ENCODE measurements at places on chromosomes 7 and 10.

- DNase-seq = peak; percentile 66
Measured at GRCh38 chr7:158432369-158433341, 155.0 kb downstream of the PTPRN2 start.

- no peak for DNase-seq
Measured at GRCh38 chr7:23654508-23654907, 25.5 kb upstream of the FAM221A start.

DNA sequence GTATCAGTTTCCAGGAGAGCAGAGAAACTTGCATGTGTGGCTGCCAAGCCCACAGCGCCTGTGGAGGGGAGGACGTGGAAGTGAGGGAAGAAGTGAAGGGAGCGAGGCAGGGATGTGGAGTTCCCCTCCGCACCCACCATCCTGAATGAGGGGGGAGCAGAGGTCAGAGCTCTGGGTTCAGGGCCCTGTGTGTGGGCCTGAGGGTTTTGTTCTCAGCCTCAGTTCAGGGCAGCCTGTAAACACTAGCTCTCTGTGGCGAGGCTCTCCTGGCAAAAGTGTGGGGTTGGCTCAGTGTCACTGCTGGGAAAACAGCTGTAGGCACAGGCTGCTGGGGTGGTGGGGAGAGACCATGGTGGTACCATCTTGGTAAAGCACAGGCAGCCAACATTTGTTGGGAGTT lies 108.4 kb downstream of the C10orf105 start:
- no peak for DNase-seq

DNA sequence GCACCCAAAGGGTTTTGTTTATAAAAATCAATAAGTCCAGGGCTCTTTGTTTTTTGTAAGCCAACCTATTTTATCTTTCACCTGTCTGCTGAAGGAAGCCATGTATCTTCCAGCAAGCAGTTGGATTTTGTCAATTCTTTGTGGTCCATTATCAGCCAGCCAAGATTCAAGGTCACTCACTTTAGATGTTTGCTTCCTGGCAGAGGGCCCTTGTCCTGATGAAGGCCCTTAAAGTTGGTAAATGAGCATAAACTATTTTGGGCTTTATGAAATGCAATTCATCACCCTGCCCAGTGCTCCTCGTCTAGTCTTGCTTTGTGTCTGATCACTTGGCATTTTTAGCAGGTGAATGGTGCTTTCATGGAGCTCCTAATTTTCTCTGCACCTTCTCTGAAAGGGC lies 1004.2 kb downstream of the GRID1 start:
- DNase-seq = no peak

- DNase-seq = no peak
Measured at GRCh38 chr7:44048031-44048795, 3.7 kb downstream of the DBNL start.

- no peak for DNase-seq
Measured at GRCh38 chr7:1526271-1526754, 4.2 kb upstream of the MAFK start.

Data from NCI-H2081 treated with DMSO at 0.1 percent for 48 hours (cell line).